ENCODE measurements at places on chromosomes 2 and 18.

- no peak for DNase-seq
These were observed 323.4 kb upstream of the RBMS1 start for GRCh38 chr2:160816916-160817499.

DNA sequence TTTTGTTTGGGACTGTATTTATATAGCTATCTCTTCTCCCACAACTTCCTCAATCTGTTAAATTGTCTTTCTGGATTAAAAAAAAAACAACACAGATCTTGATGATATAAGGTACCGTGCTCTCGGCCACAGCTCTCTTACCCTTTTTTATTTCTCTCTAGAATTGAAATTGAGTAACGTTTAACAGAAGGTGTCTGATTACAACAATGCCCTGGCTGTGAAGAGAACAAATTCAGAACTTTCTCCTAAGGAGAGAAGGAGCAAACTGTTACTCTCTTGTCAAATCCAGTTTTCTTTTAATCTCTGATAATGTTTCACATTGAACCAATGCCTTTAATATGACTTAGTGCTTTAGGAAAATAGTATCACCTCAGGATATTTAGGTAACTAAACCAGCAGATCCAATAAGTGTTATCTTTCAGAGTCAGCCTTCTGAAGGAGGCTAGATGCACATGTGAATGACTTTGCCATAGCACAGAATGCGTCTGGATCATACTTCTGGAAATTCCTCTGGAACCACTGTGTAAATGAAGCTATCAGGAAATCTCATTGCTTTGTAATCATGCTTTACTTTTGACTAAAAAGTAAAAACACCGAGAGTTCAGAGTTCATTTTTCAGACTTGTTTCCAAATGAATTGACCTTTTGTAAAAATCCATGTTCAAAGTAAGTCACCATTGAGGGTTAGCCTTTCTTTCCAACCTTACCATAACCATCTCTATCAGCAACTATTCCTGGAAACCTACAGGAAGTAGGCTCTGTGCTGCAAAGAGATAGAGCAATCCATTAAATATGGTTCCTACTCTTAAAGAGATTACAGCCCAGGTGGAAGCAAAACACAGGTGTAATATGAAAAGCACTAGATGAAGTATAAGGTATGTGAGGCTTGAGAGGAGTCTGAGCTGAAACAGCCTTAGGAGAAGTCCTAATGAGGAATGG, 147.0 kb upstream of the OSR1 start:
- DNase-seq: no peak

DNA sequence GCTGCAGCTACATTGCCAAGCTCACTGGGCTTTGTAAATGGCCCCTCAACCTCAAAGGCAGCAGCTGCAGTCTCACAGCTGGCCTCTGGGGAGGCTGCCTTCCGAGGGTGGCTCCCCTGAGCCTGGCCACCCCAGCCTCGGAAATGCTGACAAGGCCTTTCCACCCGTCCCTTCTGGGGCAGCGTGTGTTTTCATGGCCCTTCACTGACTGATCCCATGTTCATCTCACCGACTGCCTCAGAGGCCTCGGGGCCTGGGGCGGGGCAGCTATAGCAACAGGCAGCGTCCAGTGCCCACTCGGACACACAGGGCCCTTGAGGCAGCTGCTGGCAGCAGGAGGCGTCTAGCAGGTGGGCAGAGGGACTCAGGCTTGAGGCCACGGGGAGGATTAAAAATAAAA, 149.7 kb downstream of the GLI2 start:
- DNase-seq: no peak

- no peak for DNase-seq
These were observed 130.1 kb upstream of the CDH20 start for GRCh38 chr18:61203151-61203550.

DNA sequence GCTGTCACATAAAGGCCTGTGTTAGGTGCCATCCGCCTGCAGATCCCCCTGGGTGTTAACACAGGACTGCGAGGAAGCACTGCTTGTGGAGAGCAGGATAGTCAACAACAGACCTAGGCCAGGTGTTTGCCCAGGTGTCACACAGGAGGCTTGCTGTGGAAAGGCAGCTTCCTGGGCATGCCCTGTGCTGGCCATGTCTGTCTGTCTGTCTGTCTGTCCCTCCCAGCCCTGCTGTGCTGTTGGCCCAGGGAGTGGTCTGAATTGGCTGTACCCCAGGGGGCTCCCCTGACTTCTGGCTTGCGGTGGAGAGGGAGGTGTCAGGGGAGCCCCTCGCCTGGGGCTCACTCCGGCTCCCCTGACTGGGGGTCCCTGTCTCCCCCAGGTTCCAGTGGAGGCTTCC, 53.2 kb downstream of the SH3BP4 start:
- DNase-seq: no peak

DNA sequence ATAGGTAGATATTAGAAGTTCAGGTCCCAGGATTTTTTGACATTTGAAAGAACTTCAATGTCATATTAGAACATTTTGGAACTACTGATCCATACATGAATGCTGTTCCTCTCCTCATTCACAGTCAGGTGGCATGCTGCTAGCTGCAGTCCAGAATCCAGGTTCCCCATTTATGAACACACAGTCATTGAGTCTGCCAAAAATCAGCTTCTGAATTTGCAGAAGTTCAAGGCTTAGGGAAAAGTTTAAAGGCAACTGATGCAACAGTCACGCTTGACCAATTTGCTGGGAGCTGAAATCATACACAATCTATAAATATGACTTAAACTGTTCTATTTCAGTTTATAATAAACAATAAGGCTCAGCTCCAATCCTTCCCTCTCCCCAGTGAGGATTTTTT, 17.3 kb upstream of the TTR start:
- DNase-seq: no peak

GRCh38 chr2:233469261-233470010, 97.1 kb downstream of the USP40 start:
- DNase-seq: peak; percentile 64

- DNase-seq: peak; percentile 74
These were observed 84.7 kb upstream of the NEDD4L start for GRCh38 chr18:57959278-57959677.
